ENCODE measurements at places on chromosomes 6 and 20.

DNA sequence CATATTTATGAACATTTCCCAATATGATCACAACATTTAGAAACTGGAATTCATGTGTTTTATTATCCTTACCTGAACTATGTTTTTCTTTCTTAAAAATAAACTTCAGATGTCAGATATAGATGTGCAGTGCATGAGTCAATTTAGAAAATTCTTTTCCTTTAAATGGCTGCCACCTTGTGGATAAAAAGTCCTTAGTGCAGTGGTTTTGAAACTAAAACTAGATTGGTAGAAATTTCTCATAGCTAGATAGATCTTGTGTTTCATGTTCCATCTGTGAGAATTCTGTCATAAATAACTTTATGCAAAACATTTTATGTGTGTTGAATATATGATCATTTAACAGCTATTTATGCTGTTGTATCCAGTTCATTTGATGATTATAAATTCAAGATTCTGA lies 134.9 kb downstream of the KLHL32 start:
- no peak for DNase-seq

DNA sequence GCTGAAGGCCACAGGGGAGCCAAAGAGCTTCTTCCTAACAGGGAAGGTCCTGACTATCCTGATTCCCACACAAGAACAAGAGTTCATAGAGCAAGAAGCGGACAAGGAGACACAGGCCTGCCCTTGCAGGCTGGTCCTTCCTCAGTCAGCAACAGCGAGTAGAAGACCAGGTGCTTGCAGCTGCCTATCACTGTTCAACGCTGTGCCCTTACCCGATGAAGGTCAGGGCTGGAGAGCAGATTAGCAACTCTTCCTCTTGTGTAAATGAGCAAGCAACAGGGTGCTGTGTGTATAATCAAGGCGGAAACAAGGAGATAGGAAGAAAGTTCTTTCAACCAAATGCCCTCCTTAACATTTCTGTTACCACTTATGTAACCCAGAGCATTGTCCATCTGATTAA lies 115.3 kb upstream of the SPACA1 start:
- DNase-seq = no peak

DNA sequence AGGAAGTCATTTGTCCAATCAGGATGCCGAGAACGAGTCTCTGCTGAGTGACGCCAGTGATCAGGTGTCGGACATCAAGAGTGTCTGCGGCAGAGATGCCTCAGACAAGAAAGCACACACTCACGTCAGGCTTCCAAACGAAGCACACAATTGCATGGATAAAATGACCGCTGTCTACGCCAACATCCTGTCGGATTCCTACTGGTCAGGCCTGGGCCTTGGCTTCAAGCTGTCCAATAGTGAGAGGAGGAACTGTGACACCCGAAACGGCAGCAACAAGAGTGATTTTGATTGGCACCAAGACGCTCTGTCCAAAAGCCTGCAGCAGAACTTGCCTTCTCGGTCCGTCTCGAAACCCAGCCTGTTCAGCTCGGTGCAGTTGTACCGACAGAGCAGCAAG lies 281.5 kb downstream of the TSHZ2 start:
- no peak for DNase-seq

- DNase-seq = no peak
These were observed 55.5 kb downstream of the ZHX3 start for GRCh38 chr20:41261790-41262717.

- DNase-seq = no peak
These were observed 120.2 kb downstream of the GMPR start for GRCh38 chr6:16358531-16359138.

DNA sequence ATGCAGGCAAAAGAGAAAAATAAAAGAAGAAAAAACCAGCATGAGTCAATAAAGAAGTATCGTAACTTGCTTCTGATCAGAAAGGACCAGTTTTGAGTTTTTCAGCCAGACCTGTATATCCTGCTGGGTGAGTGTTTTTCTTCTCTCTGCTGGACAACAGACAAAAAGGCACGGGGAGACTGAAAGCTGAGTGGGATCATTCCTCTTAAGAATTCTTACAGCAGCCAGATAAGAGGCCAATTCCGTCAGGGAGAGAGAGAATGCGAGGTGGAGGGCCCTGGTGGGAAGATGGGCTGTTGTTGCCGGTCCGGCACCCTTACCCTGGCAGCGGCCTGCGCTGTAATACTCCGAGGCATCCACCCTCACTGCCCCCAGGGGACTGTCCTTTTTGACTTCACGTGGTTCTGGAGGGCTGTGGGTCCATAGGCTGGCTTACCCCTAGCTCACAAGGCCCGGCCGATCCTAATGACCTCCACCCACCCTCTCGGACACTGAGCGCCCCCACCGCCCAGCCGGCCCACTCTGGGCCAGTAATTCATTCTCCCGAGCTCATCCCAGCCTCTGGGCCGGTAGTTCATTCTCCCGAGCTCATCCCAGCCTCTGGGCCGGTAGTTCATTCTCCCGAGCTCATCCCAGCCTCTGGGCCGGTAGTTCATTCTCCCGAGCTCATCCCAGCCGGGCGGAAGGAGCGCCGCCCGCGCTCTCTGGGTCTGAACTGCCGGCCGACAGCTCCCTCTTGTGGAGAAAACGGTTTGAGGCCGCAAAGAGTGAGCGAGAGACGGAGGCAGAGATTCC lies 118.3 kb upstream of the SIRPA start:
- peak; percentile 77 for DNase-seq

DNA sequence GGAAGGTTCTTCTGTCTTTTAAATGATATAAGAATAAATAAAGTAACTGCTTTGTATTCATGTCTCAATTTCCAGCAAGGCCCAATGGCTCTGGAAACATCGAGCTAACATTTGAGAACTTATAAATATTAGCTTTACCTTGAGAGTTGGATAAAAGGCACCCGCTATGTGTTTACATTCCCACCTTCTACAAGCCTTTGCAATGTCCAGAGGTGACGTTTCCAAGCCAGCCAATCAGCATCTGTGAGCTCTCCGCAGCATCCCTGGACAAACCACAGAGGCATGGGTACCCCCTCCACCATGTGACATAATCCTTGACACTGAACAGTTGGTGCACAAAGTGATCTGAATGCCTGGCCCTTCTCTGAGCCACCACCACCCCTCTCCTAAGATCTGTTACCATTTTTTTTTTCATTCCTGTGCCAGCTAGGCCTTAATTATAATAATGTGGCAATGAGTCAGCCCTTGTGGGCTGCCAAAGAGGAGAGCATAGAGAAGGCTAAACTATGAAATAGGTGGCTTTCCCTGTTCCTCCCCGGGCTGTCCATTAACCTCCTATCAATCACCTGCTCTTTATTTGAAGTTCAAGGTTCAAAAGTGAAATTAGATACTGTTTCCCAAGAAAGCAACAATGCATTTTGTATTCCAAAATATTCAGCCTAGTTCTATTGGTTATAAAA lies 4.1 kb downstream of the CBLN4 start:
- DNase-seq = no peak

DNA sequence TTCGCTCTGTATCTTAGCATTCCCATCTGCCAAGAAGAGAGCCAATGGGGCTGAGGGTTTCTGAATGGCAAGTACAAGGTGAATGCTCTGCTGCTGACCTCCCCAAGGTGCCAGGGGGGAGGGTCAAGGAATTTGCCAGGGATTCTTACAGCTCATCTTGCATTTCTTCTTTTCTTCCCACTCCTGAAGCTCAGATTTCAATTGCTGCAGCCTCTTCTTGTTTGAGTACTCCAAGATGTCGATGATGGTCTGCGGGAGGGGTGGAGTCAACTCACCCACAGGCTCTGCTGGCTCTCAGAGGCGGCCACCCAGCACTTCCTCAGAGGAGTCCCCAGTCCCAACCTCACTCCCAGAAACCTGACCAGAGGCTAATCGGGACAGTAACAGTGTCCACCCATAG lies 12.4 kb downstream of the C20orf96 start:
- DNase-seq = no peak

GRCh38 chr20:59752101-59752586 lies 147.8 kb downstream of the PHACTR3 start:
- no peak for DNase-seq

GRCh38 chr20:19765913-19766312 lies 7.9 kb downstream of the RIN2 start:
- DNase-seq = no peak

GRCh38 chr6:45184937-45185336 lies 143.2 kb upstream of the RUNX2 start:
- no peak for DNase-seq

- no peak for DNase-seq
These were observed 318.6 kb downstream of the LRFN2 start for GRCh38 chr6:40268614-40269013.

- no peak for DNase-seq
These were observed 29.3 kb downstream of the CST8 start for GRCh38 chr20:23520185-23520584.

DNA sequence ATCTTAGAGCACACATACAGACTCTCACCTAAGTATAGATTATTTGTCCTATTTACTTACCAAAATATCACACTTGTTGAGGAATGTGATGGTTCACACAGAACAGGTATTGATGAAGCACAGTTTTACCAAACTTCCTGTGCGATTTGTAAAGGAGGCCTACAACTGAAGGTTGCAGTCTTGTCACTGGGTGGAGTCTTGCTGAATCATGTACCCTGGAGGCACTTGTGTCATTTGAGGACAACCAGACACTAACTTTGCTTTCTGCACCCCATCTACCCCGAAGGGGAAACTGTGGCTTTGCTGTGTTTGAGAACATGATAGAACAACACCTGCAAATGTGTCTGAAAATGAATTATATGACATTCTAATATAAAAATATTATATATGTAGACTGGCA lies 32.4 kb upstream of the HINT3 start:
- no peak for DNase-seq

GRCh38 chr20:32544893-32545840 lies 40.0 kb downstream of the NOL4L start:
- no peak for DNase-seq

DNA sequence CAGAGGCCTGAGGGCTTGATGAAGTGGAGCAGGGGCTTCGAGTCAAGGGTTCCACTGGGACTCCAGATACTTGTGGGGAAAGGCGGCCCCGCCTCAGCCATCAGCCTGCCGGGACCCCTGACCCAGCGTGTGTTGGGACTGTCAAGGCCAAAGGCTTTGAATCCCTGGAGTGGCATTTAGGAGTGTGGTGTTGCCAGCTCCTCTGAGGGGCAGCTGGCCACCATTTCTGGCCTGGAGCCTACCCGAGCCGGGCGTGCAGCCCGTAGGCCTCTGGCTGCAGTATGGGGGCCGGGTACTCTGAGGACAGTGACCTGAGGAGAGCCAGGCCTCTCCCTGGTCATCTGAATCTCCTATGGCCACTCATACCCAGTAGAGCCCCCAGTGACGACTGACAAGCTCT lies 40.0 kb downstream of the RRBP1 start:
- DNase-seq = no peak

Data from stimulated activated CD8-positive, alpha-beta memory T cell treated with anti-CD3 and anti-CD28 coated beads, Interleukin-7, amount 100 ng/mL, for 1 hour (primary cell).